Stimulated activated CD4-positive, alpha-beta T cell treated with anti-CD3 and anti-CD28 coated beads, Interleukin-1b, Interleukin-23, amount 100 ng/mL, for 1 hour (primary cell): ENCODE measurements at places on chromosomes 4 and X.

DNA sequence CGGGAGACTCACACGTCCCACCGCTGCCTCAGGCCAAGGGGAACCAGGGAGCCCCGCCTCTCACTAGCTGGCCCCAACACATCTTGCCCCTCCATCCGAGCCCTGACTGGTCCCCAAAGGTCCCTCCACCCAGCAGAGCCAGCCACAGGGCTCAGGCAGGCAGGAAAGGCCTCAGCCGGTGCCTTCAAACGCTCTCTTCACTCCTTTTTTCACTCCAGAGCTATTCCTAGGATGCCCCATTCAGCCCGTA lies 1.5 kb upstream of the ARHGAP4 start:
- no peak for DNase-seq

- no peak for DNase-seq
Measured at GRCh38 chr4:98673978-98674377, 15.6 kb upstream of the TSPAN5 start.

- no peak for DNase-seq
Measured at GRCh38 chr4:84977396-84977795, 10.9 kb upstream of the WDFY3 start.

- no peak for DNase-seq
Measured at GRCh38 chr4:151039733-151040132, 24.6 kb upstream of the LRBA start.

DNA sequence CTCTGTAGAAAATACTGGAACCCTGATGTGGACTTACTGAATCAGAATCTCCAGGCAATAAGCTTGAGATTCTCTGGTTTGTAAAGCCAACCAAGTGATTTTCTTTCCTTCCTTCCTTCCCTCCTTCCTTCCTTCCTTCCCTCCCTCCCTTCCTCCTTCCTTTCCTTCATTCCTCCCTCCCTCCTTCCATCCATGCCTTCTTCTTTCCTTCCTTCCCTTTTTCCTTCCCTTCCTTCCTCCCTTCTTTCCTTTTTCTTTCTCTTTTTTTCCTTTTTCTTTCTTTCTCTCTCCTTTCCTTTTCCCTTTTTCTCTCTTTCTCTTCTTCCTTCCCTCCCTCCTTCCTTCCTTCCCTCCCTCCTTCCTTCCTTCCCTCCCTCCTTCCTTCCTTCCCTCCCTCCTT lies 450.8 kb downstream of the GRXCR1 start:
- no peak for DNase-seq

DNA sequence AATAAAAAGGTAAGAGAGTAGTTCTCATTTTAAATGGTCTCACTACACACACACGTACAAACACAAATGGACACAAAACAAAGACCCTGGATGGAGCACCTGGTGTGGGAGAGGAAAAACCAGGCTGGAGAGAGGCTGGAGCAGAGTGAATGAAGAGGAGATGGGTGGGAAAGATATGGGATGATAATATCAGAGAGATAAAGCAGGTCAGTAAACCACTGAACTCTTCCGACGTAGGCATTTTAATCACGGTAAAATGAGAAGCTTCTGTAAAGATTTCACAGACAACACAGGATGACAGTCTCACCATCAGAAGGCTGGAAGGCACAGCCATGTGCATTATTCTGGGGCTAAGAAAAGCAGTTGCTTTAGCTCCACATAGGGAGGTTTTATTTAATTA lies 532.8 kb downstream of the KCNIP4 start:
- no peak for DNase-seq

GRCh38 chr4:172826861-172827260 lies 341.8 kb upstream of the GALNT7 start:
- no peak for DNase-seq

- no peak for DNase-seq
Measured at GRCh38 chr4:177275999-177276398, 33.7 kb upstream of the NEIL3 start.

DNA sequence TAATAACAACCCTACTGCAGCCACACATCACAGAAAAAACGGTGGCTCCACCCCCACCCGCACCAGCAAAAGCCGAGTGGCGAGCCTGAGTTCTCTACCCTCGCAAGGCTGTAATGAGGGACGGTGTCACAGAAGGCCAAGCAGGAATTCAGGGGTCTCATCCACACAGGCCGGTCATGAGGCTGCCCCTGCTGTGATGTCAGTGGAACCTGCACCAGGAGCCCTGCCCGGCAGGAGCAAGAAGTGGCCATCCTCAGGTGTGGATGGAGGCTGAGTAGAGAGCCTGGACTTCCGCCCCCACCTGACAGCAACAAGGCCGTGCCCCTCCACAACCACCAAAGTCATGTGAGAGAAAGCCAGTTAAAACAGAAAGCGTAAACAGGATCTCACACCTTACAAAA lies 20.6 kb downstream of the LYAR start:
- DNase-seq: no peak

GRCh38 chrX:2631743-2632532 lies 59.2 kb upstream of the CD99 start:
- no peak for DNase-seq
